Activated CD8-positive, alpha-beta memory T cell treated with anti-CD3 and anti-CD28 coated beads for 4 hours (primary cell): ENCODE measurements at places on chromosomes 3 and 15.

GRCh38 chr3:190258634-190259033, 63.6 kb downstream of the CLDN1 start:
- no peak for DNase-seq

DNA sequence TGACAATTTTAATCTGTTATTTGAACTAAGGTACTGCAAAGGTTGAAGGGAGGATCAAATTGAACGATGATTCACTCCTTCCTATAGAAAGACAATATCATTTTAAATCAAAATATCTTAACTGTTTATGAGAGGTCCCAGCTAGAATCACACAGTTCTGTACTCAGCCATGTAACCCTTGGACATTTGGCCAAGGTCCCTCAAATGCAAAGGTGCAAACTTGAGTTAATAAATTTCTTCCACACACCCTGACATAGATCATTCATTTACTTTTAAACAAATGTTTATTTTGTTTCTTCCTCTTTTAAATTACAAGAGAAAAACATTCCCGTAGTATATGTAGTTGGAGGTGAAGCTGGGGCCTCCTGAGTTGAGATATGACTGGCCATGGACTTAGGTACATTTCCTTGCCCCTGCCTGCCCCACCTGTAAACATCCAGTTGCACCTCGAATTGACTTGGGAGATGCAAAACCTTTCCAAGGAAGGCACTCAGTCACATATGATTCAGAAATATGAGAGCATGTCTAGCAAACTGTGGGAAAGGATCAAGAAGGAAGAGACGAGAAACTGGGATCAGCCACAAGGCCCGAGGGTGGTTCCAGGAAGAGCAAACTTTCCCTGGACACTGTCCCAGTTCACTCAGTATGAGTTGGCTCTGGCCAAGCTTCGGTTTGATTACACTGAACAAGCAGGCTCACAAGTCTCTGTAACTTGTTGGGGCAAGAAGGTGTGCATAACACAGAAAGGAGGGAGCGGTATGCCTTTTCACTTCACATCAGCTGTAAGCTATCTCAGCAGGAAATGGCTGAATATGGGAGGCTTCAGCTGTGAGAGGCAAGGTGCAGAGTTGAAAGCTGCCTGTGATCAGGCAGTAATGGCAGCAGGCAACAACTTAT, 6.7 kb downstream of the TNFSF10 start:
- no peak for DNase-seq

GRCh38 chr15:71111181-71111565, 4.1 kb upstream of the THSD4 start:
- DNase-seq, result no peak

- no peak for DNase-seq
Measured at GRCh38 chr15:94247789-94248638, 16.7 kb downstream of the MCTP2 start.

DNA sequence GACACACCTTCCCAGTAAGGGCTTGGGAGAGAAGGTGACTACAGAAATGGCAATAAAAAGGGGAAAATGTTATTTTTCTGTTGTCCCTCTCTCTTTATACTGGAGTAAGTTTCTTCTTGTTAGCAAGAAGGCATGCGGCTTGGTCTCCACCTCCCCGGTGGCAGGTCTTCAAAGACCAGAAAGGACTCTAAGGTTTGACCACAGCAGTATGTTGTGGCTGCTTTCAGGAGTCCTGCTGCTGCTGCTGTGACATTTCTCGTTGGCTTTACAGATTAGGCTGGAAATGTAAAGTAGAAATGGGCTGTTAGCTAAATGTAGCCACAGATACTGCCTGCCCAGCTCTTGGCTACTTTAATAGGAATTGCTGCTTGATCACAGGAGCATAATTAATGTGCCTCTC, 175.8 kb upstream of the ZBTB20 start:
- no peak for DNase-seq
